ENCODE measurements at places on chromosomes 13 and 19. TPM values are rescaled to one million over a fixed set of nuclear protein-coding genes. Genes with fewer than 3 reads are reported as not detected.

GRCh38 chr13:69866555-69866954, 241.1 kb upstream of the ATXN8OS start:
- DNase-seq, result no peak

GRCh38 chr13:113087923-113088690, 17.5 kb upstream of the F7 start:
- no peak for DNase-seq

DNA sequence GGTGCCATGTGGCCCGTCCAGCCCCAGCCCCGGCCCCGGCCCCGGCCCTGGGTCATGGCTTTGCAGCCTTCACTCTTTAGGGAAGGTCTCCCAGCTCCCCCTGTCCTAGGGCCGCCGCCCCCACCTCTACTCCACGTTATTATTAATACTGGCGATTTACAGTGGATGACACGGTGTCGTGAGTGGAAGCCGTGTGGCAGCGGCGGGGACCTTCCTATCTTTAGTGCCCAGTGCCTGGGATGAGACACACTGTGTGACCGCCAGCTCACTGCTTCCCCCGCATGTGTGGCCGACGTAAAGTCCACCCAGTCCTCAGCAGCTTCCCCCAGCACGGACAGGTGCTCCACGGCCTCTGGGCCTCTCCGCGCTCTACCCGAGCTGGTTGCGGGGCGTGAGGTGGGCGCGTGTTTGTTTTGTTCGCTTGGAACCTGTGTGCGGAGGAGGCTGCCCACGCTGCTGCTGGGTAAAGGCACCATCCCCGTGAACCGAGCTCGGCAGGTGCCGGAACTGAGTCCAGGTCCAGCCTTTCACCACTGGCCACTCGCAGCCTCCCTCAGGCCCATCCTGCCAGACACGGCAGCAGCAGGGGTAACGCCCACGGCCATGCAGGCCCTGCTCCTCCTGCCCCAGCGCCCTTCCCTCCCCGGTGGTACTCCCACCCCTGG, 70.9 kb upstream of the MCF2L start:
- peak; percentile 37 for DNase-seq

GRCh38 chr13:69389899-69390298, 717.7 kb upstream of the ATXN8OS start:
- no peak for DNase-seq

GRCh38 chr19:18788529-18789421, 2.3 kb downstream of the COMP start:
- no peak for DNase-seq

DNA sequence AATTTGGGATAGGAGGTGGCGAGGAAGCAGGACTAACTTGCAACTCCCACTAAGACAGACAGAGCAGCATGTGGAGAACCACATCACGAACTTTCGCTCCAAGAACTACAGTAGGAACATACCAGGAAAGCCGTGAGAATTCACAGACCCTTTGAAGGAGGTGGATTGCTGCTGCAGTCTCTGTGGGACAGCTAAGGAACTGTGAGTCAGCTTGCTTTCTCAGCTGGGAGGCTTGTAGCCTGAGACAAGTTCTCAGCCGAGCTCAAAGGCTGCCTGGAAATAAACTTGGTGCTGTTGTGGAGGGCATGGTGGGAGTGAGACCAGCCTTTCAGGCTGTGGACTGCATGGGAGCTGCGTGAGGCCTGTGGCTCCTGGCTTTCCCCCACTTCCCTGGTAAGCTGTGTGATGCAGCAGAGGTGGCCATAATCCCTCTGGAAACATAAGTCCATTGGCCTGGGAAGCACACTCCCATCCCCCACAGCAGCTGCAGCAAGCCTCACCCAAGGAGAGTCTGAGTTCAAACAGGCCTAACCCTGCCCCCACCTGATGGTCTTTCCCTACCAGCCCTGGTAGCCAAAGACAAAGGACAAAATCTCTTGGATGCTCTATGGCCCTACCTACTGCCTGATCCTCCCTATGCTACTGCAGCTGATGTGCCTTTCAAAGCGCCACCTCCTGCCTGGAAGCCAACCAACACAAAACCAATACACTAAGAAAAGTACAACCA, 441.1 kb upstream of the HTR2A start:
- no peak for DNase-seq

DNA sequence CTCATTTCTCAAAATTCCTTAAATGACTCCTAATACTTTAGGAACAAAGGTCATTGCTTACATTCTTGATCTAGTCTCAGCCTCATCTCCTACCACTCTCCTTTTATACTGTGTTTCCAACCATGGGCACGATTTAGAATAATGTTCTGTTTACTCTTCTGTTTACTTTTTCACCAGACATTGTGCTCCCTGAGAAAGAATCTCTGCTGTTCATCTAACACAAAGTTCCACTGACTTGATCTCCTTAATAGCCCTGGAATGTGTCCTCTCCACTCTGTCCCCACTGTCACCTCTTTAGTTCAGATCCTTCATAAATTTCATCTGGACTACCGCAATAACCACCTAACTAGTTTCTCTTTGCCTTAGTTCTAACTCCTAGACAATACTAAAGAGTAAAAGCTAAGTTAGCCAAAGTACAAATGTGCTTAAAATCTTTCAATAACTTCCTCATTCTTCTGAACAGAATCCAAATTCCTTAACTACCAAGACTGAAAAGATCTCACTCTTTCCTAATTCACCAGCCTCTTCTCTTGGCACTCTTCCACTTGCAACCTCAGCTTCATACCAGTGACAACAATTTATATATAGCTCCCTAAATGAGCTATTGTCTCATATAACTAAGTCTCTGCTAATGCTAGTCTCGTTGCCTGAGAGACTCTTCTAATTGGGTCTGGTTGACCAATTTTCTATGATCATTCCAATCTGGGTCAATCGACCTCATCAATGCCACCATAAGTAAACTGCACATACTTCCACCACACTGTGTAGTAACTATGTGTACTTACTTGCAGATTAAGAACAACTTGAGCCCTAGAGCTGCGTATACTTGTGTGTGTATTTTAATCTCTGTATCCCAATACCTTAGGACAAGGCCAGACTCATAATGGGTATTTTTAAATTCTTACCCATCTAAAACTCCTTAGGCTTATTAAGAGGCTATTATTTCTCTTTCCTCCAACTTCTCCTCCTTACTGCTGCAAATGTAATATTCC, 179.9 kb downstream of the VWA8 start:
- DNase-seq, result no peak

DNA sequence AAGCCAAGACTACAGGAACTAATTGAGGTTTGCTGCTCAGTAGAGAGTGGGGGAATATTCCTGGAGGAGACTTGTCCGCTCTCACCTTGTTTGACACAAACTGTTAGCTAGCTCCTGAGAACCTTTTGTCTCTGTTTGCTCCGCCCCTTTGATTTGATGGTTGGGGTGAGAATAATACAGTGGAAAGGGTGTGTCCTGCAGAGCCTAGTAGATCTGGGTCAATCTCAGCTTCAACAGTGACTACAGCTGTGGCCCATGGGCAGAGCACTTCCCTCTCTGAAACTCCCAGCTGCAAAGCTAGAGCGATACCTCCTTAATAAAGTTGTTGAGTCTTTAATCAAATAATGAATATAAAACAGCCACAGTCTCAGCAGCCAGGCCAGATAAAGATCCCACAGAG, 576.7 kb downstream of the DIAPH3 start:
- no peak for DNase-seq

DNA sequence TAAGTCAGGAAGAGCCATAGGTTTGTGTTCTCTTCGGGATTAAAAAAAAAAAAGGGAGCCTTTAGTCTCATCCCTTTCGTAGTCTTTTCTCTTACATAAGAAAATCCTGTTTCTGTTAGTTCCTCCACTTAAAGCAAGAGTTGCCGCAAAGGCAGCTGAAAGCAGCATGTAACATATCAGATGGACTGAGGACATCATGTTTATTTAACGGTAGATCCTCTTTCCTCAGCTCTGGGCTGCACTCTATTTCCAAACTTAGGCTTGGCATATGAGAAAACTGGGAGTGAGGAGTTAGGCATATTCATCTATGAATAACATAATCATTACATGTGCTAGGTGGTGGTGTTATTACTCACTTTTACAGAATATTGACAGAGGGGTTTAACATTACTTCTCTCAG, 391.2 kb downstream of the KLF12 start:
- no peak for DNase-seq

DNA sequence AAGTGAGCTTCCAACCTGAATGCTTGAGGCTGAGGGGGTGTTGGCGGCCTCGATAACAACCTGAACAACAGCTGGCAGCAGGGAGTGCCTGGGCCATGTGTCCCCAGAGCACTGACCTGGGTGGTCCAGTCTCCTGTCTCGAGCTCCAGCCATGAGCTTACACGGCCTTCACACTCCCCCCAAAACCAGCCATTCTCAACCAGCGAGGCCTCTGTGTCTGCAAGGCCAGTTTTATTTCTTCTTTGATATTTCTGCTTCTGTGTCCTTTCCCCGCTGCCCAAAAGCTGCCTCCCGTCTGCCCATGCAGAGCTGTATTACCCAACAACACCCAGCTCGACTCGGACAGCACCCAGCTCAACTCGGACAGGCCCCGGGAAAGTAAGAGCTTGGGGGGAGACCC, 32.5 kb upstream of the TFDP1 start:
- no peak for DNase-seq

DNA sequence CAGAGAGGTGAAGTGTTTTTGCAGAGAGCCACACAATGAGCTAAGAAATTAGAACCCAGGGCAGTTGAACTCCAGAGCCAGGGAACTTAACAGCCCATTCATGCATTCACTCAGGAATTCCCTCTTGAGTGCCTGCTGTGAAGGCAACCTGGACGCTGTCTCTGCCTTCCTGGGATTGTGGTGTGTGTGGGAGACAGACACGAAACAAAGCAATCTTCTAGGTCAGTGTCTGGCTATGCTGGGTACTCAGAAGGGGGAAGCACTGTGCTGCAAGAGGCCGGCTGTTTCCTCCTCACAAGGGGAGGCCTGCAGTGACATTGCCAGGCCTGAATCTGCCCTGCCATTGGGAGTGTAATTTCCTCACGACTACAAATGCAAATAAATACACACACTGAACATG, 9.7 kb downstream of the BCKDHA start:
- DNase-seq, result no peak

DNA sequence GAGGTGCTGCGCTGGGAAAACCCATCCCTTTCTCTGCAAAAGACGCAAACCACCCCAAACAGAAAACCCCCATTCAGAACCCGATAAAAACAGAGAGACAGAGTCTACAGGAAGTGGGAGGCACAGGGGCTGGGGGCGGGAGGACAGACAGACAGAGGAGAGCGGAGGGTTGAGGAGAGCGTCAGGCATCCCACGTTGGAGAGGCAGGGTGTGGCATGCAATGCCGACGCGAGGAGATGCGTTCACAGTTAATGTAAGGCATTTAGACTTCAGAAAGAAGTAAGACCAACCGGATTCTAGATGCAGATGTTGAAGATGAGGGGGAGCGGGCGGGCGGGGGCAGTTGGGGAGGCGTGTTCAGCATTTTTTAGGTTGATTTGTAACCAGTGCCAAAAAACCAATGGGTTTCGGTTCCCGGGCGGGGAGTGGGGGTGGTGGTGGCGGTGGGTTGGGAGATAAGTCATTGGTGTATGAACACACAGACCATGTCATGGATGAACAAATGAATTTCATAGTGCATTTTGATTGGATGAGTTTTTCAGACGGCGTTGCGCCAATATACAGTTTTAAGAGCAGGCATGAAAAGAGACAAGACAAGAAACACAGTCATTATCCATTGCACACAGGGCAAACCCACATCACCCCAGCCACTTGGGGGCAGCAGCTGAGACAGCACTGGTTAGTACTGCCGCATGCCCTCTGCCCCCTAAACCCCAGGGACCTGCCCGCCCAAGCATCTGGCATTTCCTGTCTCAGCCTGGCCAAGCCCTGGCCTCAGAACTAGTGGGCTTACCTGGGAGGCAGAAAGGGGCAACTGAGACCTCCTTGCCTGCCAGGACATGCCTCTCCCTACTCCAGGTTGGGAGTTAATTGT, 91.3 kb downstream of the IER2 start:
- DNase-seq, result peak; percentile 20

- no peak for DNase-seq
These were observed 706.5 kb upstream of the MIR17HG start for GRCh38 chr13:90640976-90641375.

GRCh38 chr13:28464861-28465460, 30.0 kb downstream of the FLT1 start:
- no peak for DNase-seq

GRCh38 chr19:40464059-40465024, 1.2 kb downstream of the BLVRB start:
- peak; percentile 90 for DNase-seq

GRCh38 chr13:23753458-23753857, 135.7 kb downstream of the MIPEP start:
- no peak for DNase-seq

- DNase-seq, result peak; percentile 78
These were observed 4.3 kb upstream of the ZNF17 start for GRCh38 chr19:57406516-57407123.

DNA sequence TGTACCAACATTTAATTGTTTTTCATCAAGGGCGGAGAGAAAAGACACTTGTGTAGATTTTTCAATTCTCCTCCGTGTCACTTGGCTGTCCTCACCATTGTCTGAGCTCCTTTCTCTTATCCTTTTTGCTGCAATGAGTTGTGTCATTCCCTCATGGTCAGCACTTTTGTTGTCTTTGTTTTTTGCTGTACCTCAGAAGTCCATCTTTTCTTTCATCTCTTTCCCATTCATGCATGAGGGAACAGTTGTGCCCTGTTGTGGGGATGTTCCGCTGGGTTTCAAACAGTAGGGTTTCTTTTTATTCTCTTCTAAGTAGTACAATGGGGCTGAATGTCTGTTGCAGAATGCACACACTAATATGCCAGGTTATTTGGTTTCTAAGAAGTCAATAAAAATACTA, 222.6 kb downstream of the TM9SF2 start:
- no peak for DNase-seq

- DNase-seq, result no peak
These were observed 41.0 kb downstream of the LSM14A start for GRCh38 chr19:34213283-34213682.

The CRX gene
- not detected for total RNA-seq

The SCAF1 gene
- 46.0 TPM for total RNA-seq

The GJA3 gene
- total RNA-seq, result not detected

The NOVA2 gene
- 0.53 TPM for total RNA-seq

The IGFL1 gene
- not detected for total RNA-seq

The FAM124A gene
- total RNA-seq, result 2.2 TPM

The GRK1 gene
- total RNA-seq, result 0.88 TPM

The LGALS7 gene
- total RNA-seq, result not detected

The RPS16 gene
- 482 TPM for total RNA-seq

The GRIK5 gene
- 0.70 TPM for total RNA-seq

The CEACAM7 gene
- total RNA-seq, result not detected

The CLC gene
- total RNA-seq, result not detected

The LYL1 gene
- 1.2 TPM for total RNA-seq

The HIPK4 gene
- not detected for total RNA-seq

The PRRG2 gene
- 1.7 TPM for total RNA-seq
